Liver (tissue), 10 donors: ENCODE measurements at places on chromosomes 6 and 20. TPM values are rescaled to one million over a fixed set of nuclear protein-coding genes. Genes with fewer than 3 reads are reported as not detected.

Gene DPPA5
- polyA plus RNA-seq = not detected

Gene LGSN
- 0.03 TPM for polyA plus RNA-seq

Gene CFB
- polyA plus RNA-seq = 3,136 TPM

Gene SLC17A1
- 11.7 TPM for polyA plus RNA-seq

Gene KCNK5
- polyA plus RNA-seq = 9.6 TPM
